ENCODE measurements at places on chromosomes 4 and X.

- DNase-seq: peak; percentile 1
Measured at GRCh38 chrX:14496674-14497073, 32.7 kb upstream of the GLRA2 start.

- no peak for DNase-seq
Measured at GRCh38 chr4:89922848-89923416, 28.3 kb downstream of the MMRN1 start.

DNA sequence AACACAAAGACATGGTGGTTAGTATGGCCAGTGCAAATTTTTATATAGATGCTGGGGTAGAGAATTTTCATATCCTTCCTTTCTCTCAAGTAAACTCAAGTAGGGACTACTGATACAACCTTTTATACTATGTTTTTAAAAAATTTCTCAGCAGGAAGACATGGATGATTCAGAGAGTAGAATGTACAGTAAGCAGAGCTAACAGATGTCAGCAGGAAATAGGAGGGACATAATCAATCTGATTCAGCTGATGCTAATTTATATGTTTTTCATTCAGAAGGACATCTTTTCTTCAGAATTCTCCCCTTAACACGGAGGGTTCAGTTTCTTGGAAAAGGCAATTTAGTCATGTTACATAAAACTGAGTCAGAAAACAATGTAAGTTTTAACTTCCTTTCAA, 95.4 kb downstream of the GRIA2 start:
- no peak for DNase-seq

GRCh38 chrX:82973646-82974045, 534.4 kb upstream of the POU3F4 start:
- DNase-seq: no peak

GRCh38 chr4:26342328-26343037, 21.7 kb downstream of the RBPJ start:
- DNase-seq: no peak

GRCh38 chr4:153409412-153409811, 56.7 kb upstream of the TMEM131L start:
- no peak for DNase-seq

DNA sequence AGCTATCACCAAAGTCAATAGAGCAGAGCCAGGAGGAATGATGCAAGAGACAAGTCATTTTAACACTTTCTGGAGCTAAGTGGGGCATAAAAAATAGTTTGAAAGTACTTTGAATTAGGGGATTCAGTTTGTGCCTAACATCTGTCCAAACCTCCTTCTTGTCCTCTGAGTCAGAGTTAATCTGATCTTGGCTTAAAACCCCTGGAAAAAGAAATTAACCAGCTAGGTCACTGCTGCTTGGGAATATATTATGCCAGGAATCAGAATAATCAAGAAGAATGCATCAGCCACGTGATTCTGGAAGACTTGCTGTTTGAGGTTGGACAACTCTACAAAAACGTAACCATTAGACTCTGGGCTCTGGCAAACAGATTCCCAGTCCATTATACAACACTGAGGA, 45.3 kb upstream of the EDA2R start:
- DNase-seq: no peak

GRCh38 chrX:39459952-39460351, 637.8 kb downstream of the BCOR start:
- no peak for DNase-seq

- DNase-seq: no peak
Measured at GRCh38 chr4:2256781-2257191, 5.1 kb downstream of the MXD4 start.

DNA sequence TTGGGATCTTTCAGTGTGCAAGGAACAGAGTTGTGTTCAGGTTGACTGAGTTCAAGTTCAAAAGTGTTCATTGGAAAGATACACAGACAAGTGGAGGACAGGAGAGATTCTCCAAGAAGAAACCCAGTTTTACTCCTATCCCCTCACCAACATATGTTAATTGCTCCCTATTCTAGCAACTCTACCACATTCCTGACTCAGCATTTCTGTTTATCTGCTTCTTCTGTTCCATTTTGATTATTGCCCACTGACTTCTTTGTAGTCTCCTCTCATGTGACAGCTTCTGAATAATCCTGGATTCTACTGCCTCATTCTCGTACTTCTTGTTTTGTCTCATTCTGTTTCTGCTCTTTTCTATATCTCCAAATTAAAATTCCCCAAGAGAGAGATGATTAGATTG, 15.8 kb upstream of the SPANXC start:
- no peak for DNase-seq

DNA sequence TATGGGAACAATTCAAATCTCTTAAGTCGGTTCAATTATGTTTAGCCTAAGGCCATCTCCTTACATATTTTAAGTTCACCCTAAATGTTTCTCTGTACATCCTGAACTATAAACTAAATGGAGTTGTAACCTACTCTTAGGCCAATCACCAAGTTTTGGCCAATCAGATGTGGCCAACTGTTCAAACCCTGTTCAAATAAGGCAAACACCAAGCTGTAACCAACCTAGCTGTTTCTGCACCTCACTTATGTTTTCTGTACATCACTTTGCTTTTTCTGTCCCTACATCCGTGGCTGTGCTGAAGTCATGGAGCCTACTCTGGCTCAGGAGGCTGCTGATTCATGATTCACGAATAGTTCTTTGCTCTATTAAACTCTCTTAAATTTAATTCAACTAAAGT, 165.3 kb downstream of the GASK1B start:
- no peak for DNase-seq

- DNase-seq: no peak
Measured at GRCh38 chr4:103425406-103425805, 227.3 kb upstream of the CENPE start.

DNA sequence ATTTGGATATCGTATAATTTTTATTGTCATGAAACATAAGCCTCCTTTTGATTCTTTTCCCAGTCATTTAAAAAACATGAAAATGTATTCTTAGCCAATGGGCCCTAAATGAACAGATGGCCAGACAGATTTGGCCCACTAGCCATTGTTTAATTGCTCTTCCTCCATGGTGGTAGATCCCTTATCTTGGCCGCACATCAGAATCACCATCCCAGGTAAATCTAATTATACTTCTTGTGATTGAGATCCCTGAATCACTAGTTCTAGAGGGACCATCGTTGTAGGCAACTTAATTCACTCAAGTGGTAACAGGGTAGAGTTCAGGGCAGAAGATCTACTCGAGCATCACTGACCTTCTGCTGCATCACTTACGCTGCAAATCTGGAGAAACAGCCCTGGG, 24.1 kb upstream of the VCX3A start:
- DNase-seq: no peak

- no peak for DNase-seq
Measured at GRCh38 chrX:140608111-140608510, 101.4 kb upstream of the LINC00632 start.

- no peak for DNase-seq
Measured at GRCh38 chr4:184906480-184907097, 80.8 kb upstream of the ACSL1 start.

DNA sequence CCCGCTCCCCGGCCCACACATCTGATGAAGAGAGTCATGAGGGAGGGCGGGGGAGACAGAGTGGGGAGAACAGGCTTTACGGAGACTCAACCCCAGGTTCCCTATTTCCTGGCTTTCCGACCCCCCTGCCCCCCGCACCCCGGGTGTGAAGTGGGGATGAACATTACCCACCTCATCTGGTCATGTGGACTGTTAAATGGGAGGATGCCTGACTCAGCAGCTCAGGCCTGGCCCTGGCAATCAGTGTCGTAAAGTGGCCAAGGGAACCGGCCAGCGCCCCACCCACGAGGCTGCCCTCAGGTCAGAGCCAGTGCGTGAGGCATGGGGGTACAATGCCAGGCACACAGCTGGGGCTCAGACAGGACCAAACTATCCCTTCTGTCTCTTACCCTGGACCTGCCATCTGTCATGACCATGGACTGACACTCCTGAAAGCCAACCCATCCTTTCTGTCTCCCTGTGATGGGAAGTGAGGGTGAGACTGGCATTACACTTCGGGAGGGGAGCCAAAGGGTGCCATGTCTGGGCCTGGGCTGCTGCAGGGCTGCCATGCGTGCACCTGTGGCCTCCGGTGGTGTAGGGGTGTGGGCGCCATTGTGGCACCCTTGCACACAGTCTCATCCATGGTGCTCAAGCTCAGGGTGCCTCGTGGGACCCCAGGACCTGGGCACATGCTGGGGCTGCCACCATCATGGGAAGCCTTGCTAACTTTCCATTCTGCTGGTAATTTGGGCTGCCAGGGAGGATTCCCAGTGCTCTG, 106.1 kb upstream of the PSAPL1 start:
- DNase-seq: no peak

DNA sequence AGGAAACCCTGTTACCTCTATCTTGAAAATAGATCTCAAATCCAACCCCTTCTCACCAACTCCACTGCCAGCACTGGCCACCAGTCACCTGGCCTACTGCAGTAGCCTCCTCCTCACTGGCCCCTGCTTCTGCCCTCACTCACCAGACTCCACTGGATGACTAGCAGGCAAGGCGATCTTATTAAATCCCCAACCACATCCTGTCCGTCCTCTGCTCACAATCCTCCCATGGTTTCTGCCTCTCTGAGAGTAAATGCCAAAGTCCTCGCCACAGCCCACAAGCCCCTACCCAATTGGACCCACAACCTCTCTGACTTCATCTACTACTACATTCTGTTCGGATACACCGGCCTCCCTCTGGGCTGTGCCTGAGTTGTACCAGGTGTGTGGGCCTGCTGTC, 5.4 kb upstream of the PIM2 start:
- no peak for DNase-seq

DNA sequence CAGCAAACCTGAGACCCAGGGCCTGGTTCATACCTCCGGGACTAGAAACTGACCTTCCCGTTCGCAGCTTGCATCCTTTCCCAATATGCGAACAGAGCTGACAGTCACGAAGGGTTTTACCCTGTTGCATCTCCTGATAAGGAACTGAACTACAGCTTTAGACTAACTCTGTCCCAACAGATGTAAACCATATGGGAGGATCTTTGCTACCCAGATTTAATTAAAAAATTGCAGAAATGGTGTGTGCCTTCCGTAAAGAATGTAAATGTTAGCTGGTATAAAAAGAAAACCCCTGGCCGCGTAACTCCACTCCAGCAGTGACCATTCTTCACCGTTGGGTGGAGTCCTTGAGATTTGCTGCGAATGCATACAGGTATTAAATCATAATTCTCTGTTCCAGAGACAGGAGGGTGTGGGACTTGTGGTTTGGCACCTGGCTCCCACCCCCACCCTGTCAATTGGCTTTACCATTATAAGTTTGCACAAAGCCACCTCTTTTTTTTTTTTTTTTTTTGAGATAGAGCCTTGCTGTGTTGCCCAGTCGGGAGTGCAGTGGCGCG, 40.6 kb upstream of the SORCS2 start:
- no peak for DNase-seq

GRCh38 chr4:88759039-88759894, 61.6 kb upstream of the NAP1L5 start:
- no peak for DNase-seq

- DNase-seq: peak; percentile 44
Measured at GRCh38 chrX:11792461-11793421, 34.7 kb downstream of the MSL3 start.

- no peak for DNase-seq
Measured at GRCh38 chr4:77921701-77922100, 59.1 kb downstream of the MRPL1 start.

GRCh38 chrX:154827194-154828015, 7.1 kb downstream of the SMIM9 start:
- peak; percentile 27 for DNase-seq

DNA sequence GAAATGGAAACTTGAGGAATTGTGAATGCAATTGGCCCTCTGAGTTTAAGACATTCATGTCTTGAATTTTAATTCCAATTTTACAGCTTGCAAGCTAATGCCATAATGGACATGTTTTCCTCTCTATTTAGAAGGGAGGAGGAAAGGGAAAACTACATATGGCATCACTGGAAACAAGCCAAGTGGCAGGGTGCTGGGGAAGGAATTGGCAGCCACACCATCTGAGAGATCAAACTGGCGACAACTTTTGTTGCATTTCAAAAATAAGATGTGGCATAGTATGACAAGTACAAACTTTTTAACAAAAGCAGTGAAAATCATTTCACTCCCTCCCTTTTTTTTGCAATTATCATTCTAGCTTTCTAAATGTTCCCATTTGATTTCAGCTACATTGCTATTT, 615.6 kb downstream of the CENPC start:
- DNase-seq: no peak

DNA sequence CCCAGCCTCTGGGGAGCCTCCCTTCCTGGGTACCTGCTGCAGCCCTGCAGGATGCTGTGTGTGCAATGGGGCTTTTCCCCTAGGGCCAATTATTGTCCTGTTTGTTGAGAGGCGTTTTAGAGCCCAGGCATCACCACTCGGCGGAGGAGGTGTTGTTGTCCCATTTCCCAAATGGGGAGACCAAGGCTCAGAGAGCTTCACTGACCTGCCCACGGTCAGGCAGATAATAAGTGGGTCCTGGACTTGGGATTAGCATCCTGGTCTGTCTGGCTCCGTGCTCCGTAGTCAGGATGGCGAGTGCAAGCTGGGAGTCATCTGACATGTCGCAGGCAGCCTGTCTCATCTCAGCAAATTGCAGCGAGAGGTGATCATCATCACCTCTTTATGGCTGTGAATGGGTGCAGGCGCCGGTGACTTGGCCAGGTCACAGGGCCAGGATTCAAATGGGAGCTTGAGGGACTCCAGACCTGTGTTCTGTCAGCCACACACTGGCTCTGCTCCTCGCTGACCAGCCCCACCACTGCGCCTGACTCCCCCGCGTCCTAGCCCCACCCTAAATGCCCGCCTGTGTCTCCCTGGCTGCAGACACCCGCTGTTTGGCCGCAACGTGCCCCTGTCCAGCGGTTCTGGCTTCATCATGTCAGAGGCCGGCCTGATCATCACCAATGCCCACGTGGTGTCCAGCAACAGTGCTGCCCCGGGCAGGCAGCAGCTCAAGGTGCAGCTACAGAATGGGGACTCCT, 16.6 kb downstream of the HTRA3 start:
- no peak for DNase-seq

GRCh38 chrX:44889824-44890223, 16.8 kb downstream of the KDM6A start:
- no peak for DNase-seq

DNA sequence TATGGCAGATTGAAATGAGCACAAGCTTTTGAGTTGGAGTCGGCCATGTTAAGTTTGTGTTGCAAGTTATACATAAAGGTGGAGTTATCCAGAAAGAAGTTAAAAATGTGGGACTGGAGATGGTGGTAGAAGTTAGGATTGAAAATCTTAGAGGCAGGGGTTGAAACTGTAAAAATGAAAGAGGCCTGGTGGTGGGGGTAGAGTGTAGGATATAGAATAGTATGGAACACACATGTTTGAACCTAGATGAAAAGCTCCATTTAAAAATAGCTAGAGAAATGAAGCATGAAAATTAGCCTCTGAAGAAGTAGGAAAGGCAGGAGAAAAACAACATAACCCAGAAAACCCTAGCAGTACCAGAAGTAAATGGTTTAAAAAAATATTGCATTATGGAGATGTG, 131.8 kb upstream of the ENPEP start:
- DNase-seq: no peak

- peak; percentile 56 for DNase-seq
Measured at GRCh38 chr4:144174401-144175067, 34.0 kb upstream of the GYPA start.

- DNase-seq: no peak
Measured at GRCh38 chr4:79833857-79834256, 239.2 kb downstream of the ANTXR2 start.
